ENCODE measurements at places on chromosomes 16 and 17.

- no peak for DNase-seq
These were observed 53.9 kb downstream of the TNRC6C start for GRCh38 chr17:78012428-78012827.

DNA sequence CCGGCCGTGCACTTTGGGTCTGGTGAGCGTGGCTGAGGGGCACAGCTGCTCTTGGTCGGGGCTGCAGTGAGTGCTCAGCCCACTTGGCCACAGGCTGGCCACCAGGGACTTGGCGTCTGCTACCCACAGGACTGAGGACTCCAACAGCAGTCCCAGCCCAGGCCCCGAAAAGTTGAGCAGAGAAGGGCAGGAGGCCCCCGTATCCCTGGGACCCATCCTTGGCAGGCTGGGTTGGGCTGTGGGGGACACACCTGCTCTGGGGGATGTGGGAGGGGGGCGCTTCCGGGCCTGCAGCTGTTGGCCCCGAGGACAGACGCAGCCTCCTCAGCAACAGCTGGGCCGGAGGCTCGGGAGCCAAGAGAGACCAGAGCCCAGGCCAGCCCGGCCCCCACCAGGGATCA, 19.4 kb upstream of the SSTR5 start:
- DNase-seq = no peak

- DNase-seq = peak; percentile 89
These were observed 31.2 kb downstream of the TMEM238L start for GRCh38 chr17:10772425-10773380.

DNA sequence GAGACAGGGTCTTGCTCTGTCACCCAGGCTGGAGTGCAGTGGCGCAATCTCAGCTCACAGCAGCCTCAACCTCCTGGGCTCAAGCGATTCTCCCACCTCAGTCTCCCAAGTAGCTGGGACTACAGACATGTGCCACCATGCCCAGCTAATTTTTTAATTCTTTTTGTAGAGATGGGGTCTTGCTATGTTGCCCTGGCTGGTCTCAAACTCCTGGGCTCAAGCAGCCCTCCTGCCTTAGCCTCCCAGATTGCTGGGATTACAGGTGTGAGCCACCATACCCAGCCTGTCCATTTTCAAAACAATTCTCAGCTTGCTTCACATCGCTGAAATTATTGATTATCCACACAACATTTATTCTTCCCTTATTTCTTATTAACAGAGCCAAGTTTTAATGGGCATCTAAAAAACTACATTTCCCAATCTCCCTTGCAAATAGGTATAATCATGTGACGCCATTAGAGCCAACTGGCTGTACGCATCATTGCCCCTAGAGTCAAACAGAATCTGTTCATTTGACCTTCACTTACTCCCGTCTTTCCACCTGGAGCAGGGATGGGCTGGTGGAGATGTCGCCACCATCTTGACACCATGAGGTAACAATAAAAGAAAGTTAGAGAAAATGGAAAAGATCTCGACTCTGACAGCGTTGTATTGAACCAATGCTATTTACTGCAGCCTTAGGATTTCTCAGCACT, 148.0 kb upstream of the FOXF1 start:
- no peak for DNase-seq

GRCh38 chr16:58043571-58044155, 18.1 kb downstream of the MMP15 start:
- no peak for DNase-seq

GRCh38 chr17:77963441-77963840, 4.9 kb downstream of the TNRC6C start:
- DNase-seq = no peak

GRCh38 chr17:37570527-37571093, 38.6 kb downstream of the SYNRG start:
- peak; percentile 75 for DNase-seq

DNA sequence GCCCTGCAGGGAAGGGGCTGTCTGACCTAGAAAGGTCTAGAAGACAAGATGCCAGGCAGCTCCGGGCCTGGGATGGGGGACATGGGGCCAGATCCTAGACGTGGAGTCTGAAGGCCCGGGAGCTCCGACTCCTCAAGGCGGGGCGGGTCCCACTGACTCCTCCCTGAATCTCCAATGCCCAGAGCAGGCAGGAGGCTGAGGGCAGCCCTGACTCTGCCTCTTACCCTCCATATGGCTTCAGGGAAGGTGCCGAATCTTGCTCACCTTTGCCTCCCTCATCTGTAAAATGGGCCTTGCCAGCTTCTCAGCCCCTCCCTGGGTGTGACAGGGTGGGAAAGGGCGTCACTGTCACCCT, 14.8 kb downstream of the VASN start:
- no peak for DNase-seq

DNA sequence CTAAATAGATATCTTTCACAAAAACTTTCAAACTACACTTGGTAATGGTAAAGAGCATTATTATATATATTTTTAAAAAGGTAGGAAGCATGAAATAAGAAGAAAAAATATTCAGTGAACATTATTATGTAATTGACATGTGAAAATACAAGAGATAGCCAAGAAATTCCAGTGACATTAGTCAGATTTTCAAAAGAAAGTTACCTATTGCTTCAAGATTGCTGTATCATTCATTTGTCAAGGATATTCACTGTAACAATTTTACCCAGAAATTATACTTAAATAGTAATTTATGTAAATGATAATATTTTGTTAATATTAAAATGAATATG, 350.2 kb downstream of the KIF2B start:
- DNase-seq = no peak

DNA sequence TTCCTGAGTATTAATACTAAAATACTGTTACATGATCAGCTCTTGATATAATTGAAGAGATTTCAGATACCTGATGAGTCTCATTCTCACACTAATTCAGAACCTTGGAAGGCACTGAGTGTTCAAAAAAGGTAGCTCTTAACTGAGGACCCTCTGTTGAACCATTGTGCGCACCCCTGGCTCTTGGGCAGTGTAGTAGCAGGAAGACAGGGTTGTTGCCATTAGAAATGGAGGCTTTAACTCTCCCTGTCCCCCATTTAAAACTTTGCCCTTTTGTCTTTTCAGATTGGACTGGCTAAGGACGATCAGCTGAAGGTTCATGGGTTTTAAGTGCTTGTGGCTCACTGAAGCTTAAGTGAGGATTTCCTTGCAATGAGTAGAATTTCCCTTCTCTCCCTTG, 1.8 kb downstream of the EIF1 start:
- DNase-seq = no peak

- DNase-seq = no peak
These were observed 759 bp upstream of the PAM16 start for GRCh38 chr16:4351880-4352279.

GRCh38 chr17:7881276-7882054, 7.1 kb upstream of the CHD3 start:
- DNase-seq = no peak

DNA sequence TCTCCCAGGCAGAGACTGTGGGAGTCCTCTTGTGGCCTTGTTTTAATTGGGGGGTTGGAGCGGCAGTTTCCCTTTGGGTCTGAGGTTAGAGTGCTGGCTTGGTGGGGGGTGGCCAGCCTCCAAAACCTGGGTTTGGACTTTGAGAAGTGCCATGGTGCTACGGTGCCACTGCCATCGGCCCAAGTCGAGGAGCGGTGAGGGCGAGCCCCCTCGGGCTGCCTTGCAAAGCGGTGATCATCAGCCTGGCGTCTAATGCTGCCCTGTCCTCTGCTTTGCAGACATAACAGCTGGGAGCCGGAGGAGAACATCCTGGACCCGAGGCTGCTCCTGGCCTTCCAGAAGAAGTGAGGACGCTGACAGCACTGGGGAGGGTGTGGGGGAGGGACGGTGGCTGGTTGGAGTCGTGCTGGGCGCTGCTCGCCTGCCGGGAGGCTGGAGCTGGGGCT, 1.2 kb downstream of the CBX2 start:
- DNase-seq = no peak

- DNase-seq = no peak
These were observed 14.0 kb downstream of the GSE1 start for GRCh38 chr16:85627089-85627488.

DNA sequence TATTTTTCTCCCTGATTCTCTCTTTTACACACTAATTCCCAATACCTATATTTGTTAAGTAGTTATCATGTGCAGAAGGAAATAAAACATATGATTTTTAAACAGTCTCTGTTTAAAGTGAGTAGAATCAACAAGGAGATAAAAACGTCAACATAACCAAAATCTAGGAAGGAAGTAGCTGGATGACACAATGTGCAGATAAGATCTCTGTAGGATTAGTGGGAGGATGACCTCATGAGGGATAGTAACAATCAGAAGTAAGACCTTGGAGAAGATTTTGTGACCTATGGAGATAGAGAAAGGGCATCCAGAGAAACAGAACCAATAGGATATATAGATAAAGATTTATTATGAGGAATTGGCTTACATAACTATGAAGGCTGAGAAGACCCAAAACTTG, 262.6 kb upstream of the CDH11 start:
- DNase-seq = no peak

- peak; percentile 35 for DNase-seq
These were observed 81.2 kb downstream of the C16orf95 start for GRCh38 chr16:87235810-87236515.

DNA sequence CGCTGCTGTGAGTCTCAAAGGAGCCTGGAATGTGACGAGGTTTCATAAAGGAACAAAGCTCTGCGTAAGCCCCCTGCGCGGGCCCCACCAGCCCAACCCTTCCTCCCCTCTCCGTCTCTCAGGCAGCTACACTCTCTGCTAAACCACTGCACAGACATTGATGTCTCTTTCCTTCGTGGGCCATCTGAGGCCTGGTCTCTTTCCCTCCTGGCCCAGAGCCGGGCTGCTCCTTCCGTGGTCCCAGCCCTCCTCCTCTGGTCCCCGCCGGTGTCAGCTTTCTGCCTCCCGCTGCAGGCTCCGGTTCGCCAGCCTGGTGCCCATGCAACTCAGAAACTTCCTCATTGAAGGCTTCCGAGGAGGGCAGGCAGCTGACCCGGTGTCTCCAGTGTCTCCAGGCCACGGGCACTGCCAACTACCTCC, 7.4 kb downstream of the SCARF1 start:
- no peak for DNase-seq

DNA sequence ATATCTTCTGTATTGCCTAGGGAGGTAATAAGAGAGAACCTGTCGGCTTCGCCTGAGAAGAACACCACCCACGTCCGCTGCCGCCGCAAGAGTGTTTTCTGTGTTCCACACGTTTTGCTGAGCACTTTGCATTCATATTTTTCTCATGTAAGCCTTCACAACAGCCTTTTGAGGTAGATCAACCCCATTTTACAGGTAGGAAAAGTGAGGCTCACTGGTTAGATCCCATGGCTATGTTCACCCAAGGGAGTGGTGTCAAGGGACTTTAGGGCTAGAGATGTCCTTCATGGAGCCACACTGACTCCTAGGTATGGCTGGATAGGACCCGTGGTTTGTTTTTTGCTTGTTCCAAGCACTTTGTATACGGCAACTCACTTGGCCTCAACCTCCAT, 87.0 kb upstream of the LGALS9 start:
- DNase-seq = no peak

- DNase-seq = no peak
These were observed 12.0 kb downstream of the UNC13D start for GRCh38 chr17:75832164-75832651.
